ENCODE measurements at places on chromosomes 16 and 17.
A peak's percentile ranks its signal among the peaks of the same experiment; 100 is the strongest.

GRCh38 chr16:82016964-82017363 is 5.7 kb upstream of the SDR42E1 start:
- no peak for DNase-seq

DNA sequence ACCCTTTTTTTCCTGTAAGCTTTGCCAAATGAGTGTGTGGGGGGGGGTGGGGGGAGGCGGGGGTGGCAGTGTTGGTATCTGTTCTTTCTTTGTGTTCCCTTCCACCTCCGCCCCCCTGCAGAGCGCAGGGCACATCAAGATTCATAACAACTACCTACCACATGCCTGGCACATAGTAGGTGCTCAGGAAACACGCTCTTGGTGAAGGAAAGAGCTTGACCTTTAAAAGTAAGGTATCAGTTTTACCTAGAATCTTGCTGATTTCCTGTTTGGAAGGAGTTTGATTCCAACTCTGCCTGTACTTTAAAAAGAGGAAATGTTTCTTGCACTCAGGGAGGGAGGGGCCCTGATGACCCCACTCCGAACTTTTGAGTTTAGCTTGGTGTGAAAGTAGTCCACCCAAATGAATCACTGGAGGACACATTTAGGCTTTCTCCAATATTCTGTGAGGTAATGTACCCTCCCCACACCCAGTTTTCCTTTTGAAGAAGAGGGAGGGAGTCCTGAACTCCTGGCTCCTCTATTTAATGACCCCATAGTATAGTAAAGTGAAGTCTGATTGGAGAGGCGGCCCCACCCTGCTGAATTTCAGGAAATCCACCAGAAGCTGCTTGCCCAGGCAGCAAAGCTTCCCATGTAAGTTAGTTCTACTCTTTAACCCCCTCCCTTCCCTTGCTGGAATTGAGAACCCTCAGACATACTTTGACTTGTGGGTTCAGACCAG is 560 bp upstream of the FAM20A start:
- DNase-seq = peak; percentile 51

- no peak for DNase-seq
Measured at GRCh38 chr16:22765479-22765878, 48.5 kb upstream of the HS3ST2 start.

GRCh38 chr17:80187515-80187941 is 17.7 kb downstream of the CARD14 start:
- no peak for DNase-seq

DNA sequence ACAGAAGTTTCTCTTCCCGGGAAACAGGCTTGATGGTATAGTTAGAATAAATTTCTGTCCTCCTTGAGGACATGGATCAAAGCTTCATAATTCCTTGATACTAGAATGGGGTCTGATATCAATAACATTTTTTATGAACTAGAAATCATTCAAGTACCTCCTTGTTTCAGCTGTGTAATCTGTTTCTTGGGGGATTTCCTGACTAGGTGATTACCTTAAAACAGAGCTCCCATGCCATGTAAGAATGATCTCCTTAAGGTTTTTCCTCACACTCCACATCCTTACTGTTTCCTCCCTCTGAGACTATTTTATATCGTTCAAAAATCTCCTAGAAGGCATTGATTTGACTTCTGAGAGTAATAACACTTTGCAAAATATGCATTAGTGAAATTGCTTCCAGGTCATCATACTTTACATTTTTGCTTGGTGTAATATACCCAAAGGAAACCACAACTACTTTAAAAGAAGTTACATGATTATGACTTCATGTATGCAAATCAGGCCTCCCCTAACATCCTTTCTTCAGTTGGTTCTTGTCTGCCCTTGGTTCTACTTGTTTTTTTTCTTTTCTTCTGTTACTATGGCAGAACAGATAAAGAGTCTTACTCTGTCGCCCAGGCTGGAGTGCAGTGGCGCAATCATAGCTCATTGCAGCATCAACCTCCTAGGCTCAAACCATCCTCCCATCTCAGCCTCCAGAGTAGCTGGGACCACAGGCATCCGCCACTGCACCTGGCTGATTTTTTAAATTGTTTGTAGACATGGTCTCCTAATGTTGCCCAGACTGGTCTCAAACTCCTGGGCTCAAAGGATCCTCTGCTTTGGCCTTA is 388.8 kb downstream of the ZFHX3 start:
- no peak for DNase-seq

- peak; percentile 97 for DNase-seq
Measured at GRCh38 chr17:35448214-35448898, at the start of gene SLFN13. SLFN13 (minus strand) TSS chr17:35448766; CDS start chr17:35445680, 3,086 bp downstream.

DNA sequence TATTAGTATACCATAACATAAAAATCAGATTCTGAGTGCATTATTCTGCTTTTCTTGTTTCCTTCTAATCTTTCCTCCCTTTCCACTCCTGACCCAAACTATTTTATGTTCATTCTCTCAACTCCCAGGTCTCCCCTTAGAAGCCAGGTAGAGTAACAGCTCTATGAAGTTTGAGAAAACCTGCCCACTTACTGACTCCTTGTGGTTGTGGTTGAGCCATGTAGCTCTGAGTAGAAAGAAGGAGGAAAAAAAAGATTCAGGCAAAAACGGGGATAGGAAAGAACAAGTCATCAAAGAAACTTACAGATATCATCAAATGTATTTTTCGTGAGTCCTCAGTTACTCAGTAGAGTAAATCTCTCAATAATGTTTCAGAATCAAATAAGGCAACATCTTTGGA is 216.7 kb downstream of the PMP22 start:
- DNase-seq = peak; percentile 75

DNA sequence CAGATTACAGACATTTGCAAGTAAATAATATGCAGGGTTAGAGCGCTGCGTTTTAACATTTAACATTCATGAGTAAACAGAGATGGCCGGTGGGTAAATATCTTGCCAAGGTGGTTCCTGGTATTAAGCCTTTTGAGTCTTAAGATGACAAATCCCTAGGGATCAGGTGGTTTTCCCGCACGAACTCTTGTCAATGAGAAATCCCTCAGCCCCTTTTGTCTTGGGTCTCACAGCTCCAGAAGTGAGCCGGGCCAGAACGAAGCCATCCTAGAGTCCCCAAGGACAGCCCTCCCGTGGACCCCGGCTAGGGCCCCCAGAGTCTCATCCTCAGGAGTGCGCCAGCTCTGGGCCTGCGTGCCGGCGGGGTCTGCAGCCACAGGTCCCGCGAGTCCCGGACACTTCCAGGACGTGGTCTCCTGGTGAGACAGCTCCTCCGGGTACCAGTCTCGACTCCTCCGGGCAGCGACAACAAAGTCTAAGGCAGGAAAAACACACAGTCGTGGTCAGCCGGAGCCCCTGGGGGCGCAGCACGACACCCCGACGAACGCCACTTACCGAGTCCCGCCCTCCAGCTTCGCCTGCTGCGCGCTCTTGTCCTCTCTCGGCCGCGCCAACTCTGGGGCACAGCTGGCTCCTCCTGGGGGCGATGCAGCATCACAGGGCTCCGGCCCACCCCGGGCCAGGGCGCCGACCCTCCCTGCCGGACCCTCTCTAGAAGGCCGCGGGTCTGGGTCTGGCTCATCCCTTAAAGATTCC is 13.3 kb downstream of the MIS12 start:
- DNase-seq = peak; percentile 38

GRCh38 chr16:27432558-27432957 is 30.6 kb downstream of the IL21R start:
- peak; percentile 83 for DNase-seq

DNA sequence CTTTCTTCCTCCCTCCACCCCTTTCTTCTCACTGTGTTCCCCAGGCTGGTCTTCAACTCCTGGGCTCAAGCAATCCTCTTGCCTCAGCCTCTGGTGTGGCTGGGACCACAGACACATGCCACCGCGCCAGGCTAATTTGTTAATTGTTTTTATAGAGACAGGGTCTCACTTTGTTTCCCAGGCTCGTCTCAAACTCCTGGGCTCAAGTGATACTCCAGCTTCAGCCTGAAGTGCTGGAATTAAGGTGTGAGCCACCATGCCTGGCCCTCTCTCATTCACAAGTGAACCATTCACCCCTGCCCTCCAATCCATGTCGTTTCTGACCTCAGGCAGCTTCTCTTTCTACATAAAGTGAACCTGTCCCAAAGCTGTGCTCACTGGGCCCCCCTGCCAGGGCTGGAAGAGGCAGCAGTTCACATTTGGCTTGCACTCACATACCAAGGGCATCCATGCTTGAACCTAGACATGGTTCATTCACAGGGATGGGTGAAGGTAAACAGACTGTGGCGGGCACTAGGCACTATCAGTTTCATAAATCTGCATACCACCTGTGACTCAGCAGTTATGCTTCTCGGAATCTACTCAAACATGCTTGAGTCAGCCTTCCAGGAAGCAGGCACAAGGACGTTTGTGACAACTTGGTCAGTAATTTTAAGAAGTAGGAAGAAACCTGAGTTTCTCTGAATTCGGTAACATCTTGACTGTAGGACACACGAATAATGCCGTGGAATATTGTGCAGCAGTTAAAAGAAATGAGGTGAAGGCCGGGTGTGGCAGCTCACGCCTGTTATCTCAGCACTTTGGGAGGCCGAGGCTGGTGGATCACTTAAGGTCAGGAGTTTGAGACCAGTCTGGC is 6.0 kb upstream of the RNF213 start:
- DNase-seq = peak; percentile 69
